Activated CD4-positive, alpha-beta T cell treated with anti-CD3 and anti-CD28 coated beads for 24 hours (primary cell): ENCODE measurements at places on chromosomes 1 and 21.

DNA sequence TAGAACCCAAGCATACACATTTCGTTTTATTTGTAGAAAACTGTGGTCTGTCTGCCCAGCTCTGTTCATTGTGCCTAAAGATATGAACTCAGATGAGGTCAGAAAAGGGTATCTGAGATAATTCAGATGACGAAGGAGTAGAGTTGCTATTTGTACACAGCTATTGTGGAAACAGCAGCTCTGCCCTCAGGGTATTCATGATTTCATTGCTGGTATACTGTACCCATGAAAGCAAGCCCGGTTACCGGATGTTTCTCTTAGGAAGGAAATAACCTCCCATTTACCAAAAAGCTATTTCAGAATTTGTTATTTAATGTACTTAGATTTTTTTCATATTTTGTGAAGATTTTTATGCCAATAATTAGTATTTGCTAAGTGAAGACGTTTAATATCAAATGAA, 37.8 kb downstream of the SMAP2 start:
- no peak for DNase-seq

GRCh38 chr1:40712405-40712944, 21.0 kb downstream of the NFYC start:
- no peak for DNase-seq

GRCh38 chr1:5485968-5486696, 506.1 kb downstream of the NPHP4 start:
- DNase-seq: no peak

DNA sequence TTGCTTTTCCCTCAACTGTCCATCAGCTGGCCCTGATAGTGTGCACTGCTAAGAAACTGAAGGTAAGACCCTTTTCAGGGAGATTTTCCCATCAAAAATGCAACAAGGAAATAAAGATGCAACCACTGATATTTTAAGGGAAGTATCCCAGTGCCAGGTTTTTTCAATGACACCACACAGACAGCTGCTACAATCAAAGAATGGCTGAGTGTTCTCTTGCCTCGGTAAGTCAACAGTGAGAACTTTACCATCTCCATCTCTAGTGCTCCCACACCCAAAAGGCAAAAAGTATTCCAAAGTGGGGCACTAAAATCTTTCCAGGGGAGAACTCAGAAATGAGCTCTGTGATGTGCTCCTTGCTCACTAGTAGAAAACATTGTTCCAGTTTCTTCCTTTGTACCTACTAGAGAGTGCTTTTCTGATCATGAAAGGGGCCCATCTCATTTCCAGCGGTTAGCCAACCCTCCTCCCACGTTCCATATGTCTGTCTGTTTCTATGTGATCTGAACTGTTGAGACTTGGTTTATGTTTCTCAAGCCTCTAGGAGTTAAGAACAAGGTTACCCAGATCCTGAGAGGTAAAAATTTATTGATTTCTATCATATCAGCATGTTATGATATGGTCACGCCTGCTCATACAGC, 67.6 kb upstream of the NEK2 start:
- no peak for DNase-seq

GRCh38 chr1:219130366-219130935, 43.2 kb upstream of the LYPLAL1 start:
- no peak for DNase-seq

- no peak for DNase-seq
These were observed 206.6 kb upstream of the GRIK3 start for GRCh38 chr1:37240897-37241296.

GRCh38 chr1:51962486-51963356, 27.8 kb downstream of the RAB3B start:
- no peak for DNase-seq

DNA sequence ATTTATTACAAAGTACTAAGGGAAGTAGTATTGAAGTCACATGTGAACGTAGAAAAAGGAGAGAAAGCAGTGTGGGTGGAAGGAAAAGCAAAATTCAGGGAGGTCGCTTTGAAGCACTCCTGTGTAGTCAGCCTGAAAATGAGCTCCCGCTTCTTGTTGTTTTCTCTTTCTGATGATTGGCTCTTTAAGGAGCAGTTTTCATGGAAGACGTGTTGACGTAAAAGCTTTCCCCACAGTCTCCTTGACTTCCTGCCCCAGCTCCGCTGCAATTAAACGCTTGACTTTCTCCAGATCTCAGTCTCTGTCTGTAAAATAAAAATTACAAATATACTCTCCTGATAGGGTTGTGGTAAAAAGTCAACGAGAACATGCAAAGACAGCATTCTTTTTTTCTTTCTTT, 661.5 kb upstream of the ZP4 start:
- DNase-seq: no peak

GRCh38 chr1:82090104-82090503, 289.4 kb downstream of the ADGRL2 start:
- no peak for DNase-seq

- DNase-seq: no peak
These were observed 40.6 kb downstream of the TYW3 start for GRCh38 chr1:74773582-74773981.

- DNase-seq: no peak
These were observed 156.3 kb downstream of the SNX7 start for GRCh38 chr1:98817821-98818220.

- DNase-seq: no peak
These were observed 150.1 kb downstream of the PLPP3 start for GRCh38 chr1:56429288-56429687.

- no peak for DNase-seq
These were observed 23.1 kb upstream of the CNN3 start for GRCh38 chr1:94949681-94950661.

DNA sequence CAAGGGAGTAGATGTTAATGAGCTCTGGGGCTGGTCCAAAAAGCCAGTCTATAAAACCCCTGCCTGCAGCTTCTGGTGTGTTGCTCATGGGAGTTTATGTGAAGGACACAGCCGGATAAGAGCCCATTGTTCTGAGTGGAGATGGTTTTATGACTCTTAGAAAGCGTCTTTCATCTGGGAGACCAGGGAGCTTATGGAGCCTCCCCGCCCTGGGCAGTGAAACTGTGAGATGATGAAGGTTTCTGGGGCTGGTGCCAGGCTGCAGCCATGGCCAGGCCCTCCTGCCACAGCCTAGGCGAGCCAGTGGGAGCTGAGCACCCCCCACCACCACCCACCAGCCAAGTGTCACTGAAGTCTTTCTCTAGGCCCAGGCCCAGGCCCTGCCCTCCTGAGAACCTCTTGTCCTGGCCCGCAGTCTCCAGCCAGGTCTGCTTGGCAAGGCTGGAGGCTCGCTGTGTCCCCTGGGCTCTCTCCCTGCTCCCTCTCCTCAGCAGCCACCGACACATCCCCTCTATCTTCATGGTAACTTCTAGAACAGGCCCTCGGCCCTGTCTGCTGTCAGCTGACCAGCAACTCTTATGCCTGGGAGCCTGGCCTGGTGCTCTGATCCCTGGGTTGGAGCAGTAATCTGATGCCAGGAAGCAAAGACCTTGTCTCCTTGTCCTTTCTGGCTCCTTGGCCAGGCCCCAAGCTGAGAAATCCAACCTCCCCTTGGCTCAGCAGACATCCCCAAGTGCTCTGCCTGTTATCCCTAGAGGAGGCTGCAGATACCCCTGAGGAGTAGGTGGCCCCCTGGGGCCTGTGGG, 7.6 kb upstream of the ARHGEF10L start:
- no peak for DNase-seq

DNA sequence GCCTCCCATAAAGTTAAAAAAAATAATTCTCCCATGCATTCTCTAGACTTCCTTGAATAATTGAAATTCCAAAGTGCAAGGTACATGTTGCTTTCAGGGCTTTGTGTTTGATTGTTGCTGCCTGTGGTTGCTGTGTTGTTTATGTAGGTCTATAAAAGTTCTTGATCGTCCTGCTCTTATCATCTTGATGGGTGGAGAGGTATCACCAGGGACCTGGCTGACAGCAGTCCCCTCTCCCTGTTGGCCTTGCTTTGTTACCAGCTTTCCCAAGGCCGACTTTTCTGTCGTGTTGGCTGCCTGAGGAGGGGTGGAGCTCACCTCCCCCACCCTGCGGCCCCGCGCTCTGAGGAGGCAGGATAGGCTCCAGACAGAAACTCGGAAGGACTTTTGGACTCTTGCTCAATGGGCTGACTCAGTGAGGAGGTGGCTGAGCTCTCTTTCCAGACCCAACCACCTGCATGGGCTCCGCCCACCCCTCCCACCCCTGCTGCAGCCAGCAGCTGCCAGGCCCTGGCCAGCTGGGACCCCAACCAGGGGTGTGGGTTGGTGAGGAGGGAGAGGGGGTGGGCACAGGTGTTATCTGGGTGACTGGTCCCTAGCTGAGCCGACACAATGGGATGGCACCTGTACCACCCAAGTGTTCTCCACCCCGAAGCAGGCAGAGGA, 2.0 kb downstream of the INAVA start:
- DNase-seq: no peak

- no peak for DNase-seq
These were observed 19.2 kb upstream of the TRAF3IP3 start for GRCh38 chr1:209736490-209737117.

DNA sequence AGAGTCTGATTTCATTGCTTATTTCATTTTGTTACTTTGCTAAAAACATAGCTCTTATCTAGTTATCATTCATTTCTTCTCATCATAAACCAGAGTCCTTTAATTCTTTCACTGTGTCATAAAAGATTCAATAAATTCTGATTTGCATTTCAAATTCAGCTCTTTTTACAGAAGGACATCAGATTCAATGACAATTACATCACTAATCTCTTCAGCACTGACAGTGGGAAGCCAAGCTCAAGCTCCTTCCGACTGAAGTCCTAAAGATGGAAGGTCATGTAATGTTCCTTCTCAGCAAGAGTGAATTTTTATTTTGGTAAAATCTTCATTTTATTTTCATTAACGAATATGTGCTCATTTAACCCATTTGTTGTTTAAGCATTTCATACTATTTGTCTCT, 530.7 kb upstream of the ADGRL2 start:
- DNase-seq: no peak

- DNase-seq: no peak
These were observed 1.0 kb downstream of the NTMT2 start for GRCh38 chr1:170146720-170147263.
